ENCODE measurements at places on chromosomes 6 and 20.

DNA sequence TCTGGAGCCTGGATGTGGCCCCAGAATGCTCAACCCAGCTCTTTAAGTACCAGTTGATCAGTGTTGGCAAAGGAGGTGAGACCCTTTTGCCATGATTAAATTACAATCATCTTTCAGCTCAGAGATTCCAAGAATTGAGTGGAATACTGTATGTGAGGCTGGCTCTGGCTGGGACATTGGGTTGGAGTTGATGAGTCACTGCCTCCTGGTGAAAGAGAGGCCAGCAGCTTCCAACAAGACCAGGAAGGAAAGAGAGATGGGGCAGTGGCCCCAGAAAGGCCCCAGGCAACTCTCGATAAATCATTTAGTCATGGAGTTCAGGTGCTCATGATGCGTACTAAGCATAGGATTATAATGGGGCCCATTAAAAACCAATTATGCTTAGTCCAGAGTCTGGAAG is 2.1 kb downstream of the TGM6 start:
- DNase-seq = no peak

GRCh38 chr6:22929311-22929985 is 360.1 kb downstream of the HDGFL1 start:
- no peak for DNase-seq

DNA sequence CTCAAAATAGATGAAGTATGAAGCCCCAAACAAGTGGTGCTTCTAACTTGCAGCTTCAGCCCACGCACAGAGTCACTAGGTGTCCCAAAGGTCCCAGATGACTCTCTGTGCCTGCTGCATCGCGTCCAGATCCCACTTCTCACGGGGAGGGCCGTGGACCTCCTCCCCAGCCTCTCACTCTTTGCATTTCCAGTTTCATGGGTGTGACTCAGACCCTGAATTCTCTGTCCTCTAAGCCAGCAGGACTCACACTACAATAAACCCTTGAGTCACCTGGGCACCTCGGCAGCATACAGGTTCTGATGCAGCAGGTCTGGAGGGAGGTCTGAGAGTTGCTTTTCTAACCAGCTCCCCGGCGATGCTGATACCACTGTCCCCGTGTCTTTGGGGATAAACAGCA is 114.0 kb upstream of the RIN2 start:
- DNase-seq = no peak

DNA sequence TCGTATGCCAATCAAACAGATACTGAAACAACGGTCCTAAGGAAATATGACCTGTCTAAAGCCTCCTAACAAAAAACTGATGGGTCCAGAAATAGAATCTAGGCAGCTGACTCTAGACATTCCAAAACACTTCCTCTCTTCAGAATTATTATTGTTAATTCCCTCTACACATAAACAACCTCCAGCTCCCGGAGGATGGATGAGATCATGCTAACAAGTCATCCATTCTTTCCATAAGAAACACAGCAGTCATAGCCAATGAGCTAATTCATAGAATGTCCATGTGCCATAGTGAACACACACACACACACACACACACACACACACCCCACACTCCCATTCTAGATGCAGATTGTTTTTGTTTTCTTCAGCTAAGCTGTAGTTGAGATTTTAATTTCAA is 44.3 kb downstream of the HDGFL1 start:
- peak; percentile 22 for DNase-seq

Data from left renal pelvis (tissue), 4 donors.